ENCODE measurements at places on chromosomes 1 and 21.

- no peak for DNase-seq
Observed at GRCh38 chr1:192005976-192006375, 152.3 kb upstream of the RGS18 start.

GRCh38 chr1:92994105-92994712 lies 32.9 kb upstream of the DIPK1A start:
- DNase-seq: peak; percentile 74

- DNase-seq: no peak
Observed at GRCh38 chr1:150968491-150968890, 6.1 kb downstream of the CERS2 start.

- DNase-seq: no peak
Observed at GRCh38 chr1:61051719-61052394, 30.5 kb upstream of the NFIA start.

- DNase-seq: no peak
Observed at GRCh38 chr1:214002472-214002871, 14.7 kb downstream of the PROX1 start.

GRCh38 chr21:41037936-41038335 lies 130.0 kb upstream of the BACE2 start:
- DNase-seq: no peak

DNA sequence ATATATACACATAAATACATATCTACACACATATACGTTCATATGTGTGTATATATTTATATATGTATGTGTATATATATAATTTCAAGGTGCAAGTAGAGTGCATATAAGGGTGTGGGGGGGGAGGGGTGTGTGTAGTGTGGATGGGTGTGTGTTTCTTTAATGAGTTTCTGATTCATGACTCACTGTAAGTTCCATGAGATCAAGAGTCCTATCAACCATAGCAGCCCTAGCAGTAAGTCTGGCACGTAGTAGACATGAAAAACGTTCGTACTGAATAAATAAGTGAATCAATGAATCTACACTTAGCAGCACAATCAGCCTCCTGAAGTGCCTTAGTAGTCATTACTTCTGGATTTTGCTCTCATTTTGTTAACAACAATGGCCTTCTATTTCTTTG lies 61.9 kb upstream of the KRTAP11-1 start:
- no peak for DNase-seq

DNA sequence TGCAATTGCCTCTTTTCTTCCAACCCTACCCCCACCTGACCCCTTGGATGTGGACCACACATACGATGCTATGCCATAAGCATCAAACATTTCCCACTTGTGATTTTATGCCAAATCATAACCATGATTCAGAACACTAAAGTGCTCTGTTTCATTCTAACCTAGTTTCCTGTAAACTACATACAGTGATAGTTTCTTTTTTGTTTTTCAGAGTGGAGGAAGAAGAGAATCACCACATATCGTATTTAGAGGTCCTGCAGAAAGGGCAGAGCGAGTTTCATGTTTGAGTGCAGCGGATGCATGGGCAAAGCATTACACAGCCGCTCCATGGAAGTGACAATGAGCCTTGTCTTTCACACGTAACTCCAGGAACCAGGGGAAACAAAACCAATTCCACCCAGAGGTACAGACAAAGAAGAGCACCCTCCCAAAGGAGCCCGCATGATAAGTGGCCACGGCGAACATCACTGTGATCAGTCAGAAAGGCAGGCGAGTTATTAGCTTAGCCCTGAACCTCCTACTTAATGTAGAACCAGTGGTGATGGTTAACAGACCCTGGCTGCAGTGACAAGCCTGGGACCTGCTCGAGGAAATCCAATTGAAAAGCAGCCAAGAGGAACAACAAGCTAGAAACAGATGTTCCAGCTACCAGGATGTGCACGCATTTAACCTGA lies 64.0 kb upstream of the ZNF281 start:
- DNase-seq: no peak

- DNase-seq: no peak
Observed at GRCh38 chr1:180785291-180785690, 127.4 kb upstream of the KIAA1614 start.

Measured in AG04450 (cell line).